Activated naive CD4-positive, alpha-beta T cell treated with anti-CD3 and anti-CD28 coated beads, Interleukin-2, amount 50 U/mL, for 72 hours (primary cell): ENCODE measurements at places on chromosomes 11 and 22. TPM values are rescaled to one million over a fixed set of nuclear protein-coding genes. Genes with fewer than 3 reads are reported as not detected.

Gene ANO3
- total RNA-seq = not detected

Gene GAL
- total RNA-seq = 3.5 TPM

Gene NXPE4
- total RNA-seq = not detected

Gene MOV10L1
- total RNA-seq = not detected

Gene PGA5
- not detected for total RNA-seq

Gene GRAMD1B
- total RNA-seq = 36.7 TPM

Gene MTA2
- 180 TPM for total RNA-seq

Gene CXCR5
- 9.3 TPM for total RNA-seq
